ENCODE measurements at places on chromosomes 4 and X.

DNA sequence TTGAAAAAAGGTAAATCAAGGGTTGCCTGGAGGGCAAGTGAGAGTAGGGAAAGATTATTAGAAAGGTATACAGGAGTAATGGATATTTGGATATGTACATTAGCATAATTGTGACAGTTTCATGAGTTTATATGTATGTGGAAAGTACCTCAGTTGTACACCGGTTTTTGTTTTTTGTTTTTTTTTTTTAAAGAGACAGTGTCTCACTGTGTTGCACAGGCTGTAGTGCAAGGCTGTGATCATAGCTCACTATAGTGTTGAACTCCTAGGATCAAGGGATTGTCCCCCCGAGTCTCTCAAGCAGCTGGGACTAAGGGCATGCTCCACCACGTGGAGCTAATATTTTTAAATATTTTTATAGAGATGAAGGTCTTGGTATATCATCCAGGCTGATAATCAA, 15.3 kb upstream of the HPGD start:
- DNase-seq = no peak

- DNase-seq = no peak
Observed at GRCh38 chr4:174996079-174996478, 77.9 kb downstream of the ADAM29 start.

GRCh38 chrX:104749951-104750610, 184.1 kb downstream of the IL1RAPL2 start:
- no peak for DNase-seq

- no peak for DNase-seq
Observed at GRCh38 chr4:16122308-16122711, 38.5 kb upstream of the PROM1 start.

DNA sequence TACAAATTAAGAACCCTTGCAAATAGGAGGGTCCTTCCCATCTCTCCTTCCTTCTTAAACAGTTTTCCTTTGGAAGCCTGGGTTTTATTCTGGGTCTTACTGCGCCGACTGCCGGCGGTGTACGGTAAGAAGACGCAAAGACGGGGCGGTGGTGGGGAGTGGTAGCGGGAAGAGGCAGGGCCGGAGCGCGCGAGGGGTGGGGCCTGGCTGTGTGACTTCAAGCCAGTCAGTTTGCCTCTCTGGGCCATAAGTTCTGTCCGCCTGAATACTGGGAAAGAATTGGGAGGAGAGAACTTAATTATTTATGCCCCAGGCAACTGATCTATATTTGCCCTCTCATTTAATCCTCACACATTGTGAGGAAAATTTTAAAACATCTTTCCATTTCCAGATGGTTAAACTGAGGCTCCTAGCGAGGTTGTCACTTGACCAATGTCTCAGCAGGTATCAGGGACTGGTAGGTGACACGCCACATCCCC, 726 bp upstream of the KANTR start:
- DNase-seq = peak; percentile 70

DNA sequence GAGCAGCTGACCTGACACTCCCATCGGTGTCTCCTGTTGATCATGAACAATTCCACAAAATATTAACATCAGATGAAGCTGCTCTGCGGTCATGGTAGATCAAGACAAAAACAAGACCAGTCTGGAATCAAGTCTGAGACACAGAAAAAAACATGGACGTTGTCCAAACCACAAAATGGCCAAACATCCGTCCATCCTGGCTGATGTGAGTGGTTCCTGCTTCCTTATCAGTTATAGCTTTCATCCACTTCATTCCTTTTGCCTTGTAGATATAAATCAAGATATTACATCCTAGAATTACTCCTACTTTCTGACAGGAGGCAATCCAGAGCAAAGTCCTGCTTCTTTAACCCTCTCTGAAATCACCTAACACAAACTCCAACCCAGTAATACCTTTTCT, 28.8 kb upstream of the PCSK1N start:
- DNase-seq = no peak

DNA sequence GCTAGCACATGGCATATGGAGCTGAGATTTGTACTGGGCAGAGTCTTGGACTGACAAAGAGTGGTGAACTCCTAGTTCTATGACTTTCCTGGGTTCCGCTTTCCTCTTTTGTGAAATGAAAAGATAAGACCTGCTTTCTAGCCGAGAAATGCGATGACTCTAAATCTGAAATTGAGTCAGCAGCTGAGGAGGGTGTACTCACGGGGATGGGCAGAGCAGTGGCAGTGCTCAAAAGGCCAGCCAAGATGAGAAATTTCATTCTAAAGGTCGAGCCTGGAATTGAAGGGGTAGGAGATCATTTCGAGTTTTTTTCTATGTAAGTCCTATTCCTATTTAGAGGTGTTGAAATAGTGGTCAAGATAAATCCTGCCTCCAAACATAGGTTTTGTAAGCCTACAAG, 47.0 kb downstream of the NUDT9 start:
- no peak for DNase-seq

DNA sequence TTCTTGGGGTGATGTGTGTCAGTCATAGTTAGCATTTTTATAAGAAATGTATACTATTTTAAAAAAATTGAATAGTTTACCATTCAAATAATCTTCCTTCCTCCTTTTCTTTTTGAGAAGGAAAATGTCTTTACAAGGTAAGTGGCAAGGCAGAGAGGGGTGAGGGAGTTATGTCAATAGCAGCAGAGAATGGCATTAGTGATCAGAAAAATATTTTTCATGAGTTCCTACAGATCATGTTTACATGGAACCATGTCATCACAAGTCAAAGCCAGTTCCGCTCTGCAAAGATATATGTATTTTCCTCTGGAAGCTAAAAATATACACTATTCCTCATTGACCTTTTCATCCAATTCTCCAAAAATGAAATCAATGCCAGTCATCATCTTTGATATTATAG, 67.3 kb downstream of the PTPN13 start:
- DNase-seq = no peak

- DNase-seq = no peak
Observed at GRCh38 chr4:54558889-54559677, 98.7 kb upstream of the KIT start.

- no peak for DNase-seq
Observed at GRCh38 chrX:71917621-71918343, 7.1 kb downstream of the NHSL2 start.

- DNase-seq = no peak
Observed at GRCh38 chr4:171430495-171430894, 382.7 kb upstream of the GALNTL6 start.

DNA sequence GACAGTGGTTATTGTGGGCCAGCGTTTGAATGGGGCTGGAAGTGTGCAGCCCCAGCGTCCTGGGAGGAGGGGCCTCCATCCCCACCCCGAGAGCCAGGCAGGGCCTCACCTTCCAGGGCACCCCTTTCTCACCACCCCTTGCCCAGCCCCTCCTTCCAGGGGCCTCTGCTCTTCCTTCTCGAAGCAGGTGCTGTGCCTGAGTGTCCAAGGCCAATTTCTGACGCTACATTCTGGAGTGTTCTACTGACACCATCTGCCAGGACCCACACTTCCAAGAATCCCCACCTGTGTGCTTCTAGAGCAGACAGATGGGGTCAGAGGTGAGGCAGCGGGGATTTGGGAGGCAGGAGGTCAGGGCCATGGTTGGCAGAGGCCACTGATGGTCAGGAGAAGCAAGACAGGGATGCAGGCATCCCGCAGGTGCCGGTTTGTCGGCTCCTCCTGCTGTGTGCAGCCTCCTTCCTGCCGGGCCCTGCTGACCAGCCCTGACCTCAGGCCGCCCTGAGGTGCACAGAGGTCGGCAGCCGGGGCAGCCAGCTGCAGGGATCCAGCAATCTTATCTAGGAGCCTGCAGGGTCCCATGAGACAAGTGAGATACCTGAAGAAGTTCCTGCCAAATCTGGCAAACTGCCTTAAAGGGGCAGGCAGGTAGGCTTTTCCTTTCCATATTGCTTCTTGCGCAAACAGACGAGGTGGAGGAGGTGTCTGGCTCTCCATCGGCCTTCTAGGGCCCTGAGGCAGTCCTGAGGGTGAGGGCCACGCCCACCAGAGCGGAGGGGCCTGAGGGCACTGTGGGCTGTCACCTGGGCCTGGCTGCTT, 18.8 kb downstream of the MSANTD1 start:
- DNase-seq = no peak

DNA sequence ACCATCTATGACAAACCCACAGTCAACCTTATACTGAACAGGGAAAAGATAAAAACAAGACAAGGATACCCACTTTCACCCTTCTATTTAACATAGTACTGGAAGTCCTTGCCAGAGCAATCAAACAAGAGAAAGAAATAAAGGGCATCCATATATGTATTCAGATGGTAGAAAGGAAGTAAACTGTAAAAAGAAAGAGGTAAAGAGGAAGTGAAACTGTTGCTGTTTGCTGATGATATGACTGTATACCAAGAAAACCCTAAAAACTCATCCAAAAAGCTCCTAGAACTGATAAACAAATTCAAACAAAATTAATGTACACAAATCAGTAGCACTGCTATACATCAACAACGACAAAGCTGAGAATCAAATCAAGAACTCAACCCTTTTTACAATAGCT, 538.7 kb upstream of the PABPC4L start:
- DNase-seq = no peak

- DNase-seq = no peak
Observed at GRCh38 chr4:8910100-8910821, 38.6 kb upstream of the HMX1 start.

DNA sequence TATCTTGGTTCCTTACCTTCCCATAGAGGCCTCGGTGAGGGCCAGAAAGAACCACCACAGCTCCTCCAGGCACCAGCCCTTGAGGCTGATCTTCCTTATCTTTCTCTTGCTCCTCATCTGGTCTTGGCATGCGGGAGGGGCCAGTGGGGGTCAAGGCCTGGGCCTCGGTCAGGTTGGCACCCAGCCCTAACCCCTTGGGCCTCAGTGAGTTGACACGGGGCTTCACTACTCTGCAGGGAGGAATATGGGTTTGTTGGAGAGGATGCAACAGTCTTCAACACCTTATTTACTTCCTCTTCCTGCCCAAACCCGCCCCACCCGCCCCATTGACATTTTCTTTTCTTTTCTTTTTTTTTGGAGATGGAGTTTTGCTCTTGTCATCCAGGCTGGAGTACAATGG, 6.0 kb downstream of the GPKOW start:
- DNase-seq = no peak

DNA sequence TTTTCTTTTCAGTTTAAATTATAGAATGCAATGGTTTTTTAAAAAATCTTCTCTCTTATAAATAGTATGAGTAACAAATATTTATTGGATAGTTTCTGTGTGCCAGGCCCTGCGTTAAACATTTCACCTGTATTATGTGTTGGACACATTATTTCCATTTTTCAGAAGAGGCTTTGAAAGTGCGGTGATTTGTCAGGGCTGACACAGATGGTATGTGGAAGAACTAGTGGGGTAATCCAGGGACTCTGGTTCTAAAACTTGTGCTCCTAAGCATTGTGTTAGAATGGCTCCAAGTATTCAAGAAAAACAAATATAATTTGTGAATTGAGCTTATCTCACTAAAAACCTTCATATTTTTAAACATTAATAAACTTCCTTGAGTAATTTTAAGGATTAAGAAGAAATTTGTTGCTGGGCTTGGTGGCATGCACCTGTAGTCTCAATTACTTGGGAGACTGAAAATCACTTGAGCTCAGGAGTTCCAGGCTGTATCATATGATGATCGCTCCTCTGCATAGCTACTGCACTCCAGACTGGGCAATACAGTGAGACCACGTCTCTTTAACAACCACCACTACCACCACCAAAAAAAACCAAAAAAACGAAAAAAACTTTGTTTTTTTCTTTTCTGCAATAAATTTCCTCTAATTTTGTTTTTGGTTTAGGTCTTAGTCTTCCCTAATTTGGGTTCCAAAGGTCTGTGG, 40.0 kb downstream of the RAPGEF2 start:
- no peak for DNase-seq

GRCh38 chr4:167893531-167893930, 198.8 kb upstream of the ANXA10 start:
- no peak for DNase-seq

- no peak for DNase-seq
Observed at GRCh38 chrX:139762400-139763183, 54.6 kb upstream of the MCF2 start.

DNA sequence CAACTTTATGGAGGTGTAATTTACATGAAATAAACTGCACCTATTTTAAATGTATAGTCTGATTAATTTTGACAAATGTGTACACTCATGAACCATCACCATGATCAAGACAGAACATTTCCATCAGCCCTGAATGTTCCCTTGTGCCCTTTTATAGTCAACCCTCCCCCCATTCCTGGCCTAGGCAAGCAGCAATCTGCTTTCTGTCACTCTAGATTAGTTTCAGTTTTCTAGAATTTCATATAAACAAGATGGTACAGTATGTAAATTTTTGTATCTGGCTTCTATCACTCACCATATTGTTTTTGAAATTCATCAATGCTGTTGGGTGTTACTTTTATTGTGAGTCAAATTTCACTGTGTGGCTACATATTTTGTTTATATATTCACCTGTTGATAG, 234.2 kb upstream of the RPS6KA3 start:
- DNase-seq = no peak

- no peak for DNase-seq
Observed at GRCh38 chrX:8673201-8673600, 58.7 kb downstream of the ANOS1 start.

DNA sequence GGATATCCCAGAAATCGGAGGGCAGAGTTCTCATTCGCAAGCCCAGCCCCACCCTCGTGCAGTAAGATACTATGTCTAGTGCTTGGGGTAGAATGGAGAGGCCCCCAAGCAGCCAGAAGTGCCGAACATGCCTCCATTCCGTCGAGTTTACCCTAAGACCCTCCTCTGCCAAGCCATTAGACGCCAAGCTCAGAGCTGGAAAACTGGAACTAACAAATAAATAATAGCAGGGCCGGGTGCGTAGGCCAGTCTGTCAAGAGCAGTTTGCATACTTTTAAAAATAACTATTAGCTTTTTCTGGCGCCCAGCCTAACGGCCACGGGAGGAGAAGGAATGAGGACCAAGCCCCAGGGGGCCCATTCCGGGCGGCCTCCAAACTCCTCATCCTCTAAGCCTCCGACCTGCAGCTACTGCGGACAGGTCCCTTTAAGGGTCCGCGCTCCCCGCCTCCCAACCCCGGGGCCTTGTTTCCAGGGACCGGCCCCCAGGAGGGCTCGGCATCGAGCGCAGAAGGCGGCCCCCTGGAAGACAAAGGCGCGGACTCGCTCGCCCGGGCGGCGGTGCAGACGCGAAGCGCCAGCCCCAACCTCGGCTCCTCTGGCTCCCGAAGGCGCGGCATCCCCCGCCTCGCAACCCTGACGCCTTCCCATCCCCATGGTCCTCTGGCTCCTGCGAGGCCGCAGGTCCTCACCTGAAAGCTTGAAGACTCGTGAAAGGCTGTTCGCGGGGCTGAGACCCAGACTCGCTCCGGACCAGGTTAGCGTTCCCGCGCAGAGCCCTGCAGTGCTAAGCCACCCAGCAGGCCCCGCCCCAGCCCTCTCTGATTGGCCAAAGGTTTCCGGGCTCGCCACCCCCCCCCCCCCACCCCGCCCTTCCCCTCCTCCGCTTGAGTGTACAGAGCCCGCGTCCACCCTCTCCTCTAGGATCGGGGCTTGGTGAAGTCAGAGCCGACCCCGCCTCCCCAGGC, at the start of gene TMSB15A:
Gene TMSB15A, minus strand, starts transcription at position 765 of the 967 bp plus-strand sequence.
- DNase-seq = peak; percentile 12

GRCh38 chr4:53785996-53786395, 194.7 kb upstream of the LNX1 start:
- no peak for DNase-seq

GRCh38 chr4:123651066-123651465, 254.5 kb downstream of the SPRY1 start:
- DNase-seq = no peak

Data from CD4-positive, alpha-beta T cell treated with Interferon gamma for 1 hour (primary cell).